ENCODE measurements at places on chromosomes 12 and 14.

- no peak for ATAC-seq
Observed at GRCh38 chr12:73973486-73973885, 564.1 kb upstream of the ATXN7L3B start.

GRCh38 chr12:117805865-117806264 lies 162.9 kb downstream of the KSR2 start:
- no peak for ATAC-seq

GRCh38 chr12:124279846-124280360 lies 15.0 kb upstream of the RFLNA start:
- peak; percentile 18 for ATAC-seq

DNA sequence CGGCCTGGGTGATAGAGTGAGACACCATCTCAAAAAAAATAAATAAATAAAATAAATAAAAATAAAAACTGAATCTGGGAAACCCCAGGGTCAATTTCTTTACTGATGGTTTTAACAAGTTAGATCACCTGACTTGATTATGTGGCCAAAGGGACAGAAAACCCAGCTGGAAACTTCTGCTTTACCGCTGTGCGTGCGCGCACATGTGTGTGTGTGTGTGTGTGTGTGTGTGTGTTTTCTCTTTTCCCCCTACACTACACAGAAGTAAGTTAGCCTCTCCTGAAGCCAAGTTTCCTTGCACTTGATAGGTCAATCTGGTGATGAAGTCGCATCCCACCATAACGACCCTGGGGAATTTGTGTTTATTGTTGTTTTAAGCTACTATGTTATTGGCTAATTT lies 105.3 kb upstream of the AMN1 start:
- no peak for ATAC-seq

GRCh38 chr12:47164724-47165439 lies 85.1 kb upstream of the AMIGO2 start:
- no peak for ATAC-seq

DNA sequence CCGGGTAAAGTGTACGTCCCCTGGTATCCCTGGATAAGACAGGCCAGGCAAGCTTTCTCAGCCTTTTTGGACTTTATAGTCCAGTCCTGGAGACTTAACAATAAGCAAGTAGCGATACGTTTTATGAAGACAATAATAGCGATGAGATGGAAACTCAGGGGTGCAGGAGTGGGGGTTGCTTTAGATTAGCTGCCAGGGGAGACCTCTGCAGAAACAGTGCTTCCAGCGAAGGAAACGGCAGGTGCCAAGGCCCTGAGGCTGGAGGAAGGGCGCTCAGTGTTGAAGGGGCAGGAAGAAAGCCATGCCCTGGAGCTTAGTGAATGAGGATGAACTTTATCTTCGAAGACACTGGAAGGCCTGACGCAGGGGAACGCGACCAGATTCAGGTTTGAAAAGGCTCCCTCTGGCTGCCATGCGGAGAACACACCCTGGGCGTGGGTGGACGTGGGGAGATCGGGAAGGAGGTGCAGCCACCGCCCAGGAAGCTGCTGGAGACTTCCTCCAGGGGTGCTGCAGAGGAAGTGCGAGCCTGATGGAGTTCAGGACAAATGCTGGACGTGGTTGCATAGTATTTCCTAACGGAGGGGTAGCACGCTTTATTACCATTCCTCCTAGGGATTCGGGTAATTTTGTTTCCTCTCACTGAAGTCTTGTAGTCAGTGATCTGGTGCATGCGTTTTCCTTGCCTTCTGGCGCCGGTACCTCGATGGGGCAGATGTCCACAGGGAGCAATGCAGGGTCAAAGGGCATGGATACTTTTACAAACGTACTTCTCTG lies 26.1 kb upstream of the UBC start:
- ATAC-seq: peak; percentile 73

GRCh38 chr14:84228702-84229101 lies 1301.2 kb upstream of the FLRT2 start:
- no peak for ATAC-seq

- peak; percentile 48 for ATAC-seq
Observed at GRCh38 chr14:70171726-70172125, 17.0 kb downstream of the SLC8A3 start.

GRCh38 chr14:79734656-79735055 lies 476.6 kb downstream of the DIO2 start:
- no peak for ATAC-seq

- peak; percentile 80 for ATAC-seq
Observed at GRCh38 chr14:90903101-90903500, 86.9 kb upstream of the TTC7B start.

DNA sequence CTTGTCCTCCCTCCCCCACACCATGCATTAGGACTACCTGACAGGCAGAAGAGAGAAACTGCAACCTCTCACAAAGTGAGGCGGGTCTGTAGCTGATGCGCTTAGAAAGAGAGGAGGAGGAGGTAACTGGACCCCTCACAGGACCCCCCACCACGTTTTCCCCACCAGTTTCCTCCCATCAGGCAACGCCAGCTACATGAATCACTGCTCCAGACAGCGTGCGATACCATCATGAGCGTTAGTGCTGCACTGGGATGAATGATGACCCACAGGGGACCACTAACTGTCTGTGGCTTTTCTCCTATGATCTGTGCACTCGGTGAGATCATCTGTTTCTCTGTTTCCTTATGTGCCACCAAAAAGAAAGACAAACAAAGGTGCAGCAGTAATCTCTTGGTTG lies 77.7 kb downstream of the KCNK10 start:
- ATAC-seq: no peak

GRCh38 chr14:52862632-52863333 lies 71.4 kb upstream of the GNPNAT1 start:
- no peak for ATAC-seq

DNA sequence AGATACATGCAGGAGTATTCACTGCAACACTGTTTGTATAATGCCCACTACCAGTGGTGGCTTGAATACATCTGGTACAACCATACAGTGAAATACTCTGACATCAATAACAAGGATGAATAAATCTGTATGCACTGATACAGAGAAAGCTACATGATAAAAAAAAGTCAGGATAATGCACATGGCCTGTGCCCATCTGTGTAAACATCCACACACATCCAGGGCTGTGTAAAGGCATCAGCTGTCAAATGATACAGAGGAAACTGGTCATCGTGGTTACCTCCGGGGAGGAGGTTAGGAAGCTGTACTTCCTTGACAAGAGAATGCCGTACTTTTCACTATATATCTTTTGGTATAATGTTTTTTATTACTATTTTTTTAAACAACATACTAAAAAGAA lies 176.6 kb downstream of the FOXN3 start:
- no peak for ATAC-seq

- no peak for ATAC-seq
Observed at GRCh38 chr14:50489851-50490250, 42.5 kb downstream of the MAP4K5 start.

DNA sequence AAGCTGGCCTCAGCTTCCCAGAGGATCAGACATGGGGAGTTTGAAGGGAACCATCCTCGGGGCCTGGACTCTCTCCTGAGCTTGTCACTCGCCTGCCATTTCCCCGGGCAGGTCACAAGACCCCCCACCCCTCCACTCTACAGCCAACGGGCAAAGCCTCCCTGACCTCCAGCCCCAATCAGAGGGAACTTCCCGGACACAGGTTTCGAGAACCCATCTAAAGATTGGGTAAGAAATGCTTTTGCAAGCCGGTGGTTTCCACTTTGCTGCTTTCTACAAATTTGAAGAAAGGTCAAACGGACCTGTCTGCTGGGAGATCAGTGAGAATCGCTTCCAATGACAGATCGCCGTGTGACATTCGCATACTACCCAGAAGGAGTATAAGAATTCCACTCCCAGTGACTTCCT lies 89.6 kb downstream of the SCARB1 start:
- ATAC-seq: peak; percentile 72

- ATAC-seq: peak; percentile 85
Observed at GRCh38 chr12:32558903-32559302, 120.2 kb upstream of the DNM1L start.

- ATAC-seq: no peak
Observed at GRCh38 chr14:35341751-35342488, 49.7 kb downstream of the PSMA6 start.

- ATAC-seq: no peak
Observed at GRCh38 chr12:56900583-56900982, 33.6 kb downstream of the SDR9C7 start.

DNA sequence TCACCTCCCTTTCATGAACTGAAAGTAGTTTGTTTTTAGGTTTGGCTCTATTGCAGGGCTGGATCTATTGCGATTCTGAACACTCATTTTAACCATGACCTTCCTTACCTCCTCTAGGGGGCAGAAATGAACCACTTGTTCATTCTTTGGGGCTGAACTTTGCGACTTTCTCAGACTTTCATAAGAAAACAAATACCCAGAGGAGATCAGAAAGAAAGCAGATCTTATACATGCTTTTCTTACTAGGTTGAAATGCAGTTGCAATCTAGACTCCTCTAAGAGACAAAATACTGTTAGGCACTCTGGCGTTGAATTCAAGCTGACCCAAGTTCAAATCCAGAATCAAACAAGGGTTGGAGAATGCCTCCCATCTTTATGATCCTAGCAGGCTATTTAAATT lies 32.6 kb upstream of the PLEKHG3 start:
- no peak for ATAC-seq

DNA sequence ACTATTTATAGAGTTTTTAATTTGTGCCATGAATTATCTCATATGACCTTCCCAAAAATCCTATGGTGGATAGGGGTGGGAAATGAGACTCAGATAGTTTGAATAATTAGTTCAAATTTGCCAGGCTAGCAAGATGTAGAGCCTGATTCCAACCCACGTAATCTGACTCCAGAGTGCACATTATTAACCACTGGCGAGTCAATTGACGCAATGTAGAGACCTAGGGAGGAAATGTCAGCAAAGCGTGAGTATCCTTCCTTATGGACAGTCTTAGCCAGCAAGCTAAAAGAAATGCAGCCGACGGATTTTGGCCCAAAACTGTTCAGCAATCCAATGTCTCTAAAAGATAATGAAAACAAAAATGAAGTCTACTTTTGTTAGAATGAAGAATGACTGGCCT lies 193.3 kb upstream of the KRR1 start:
- no peak for ATAC-seq

DNA sequence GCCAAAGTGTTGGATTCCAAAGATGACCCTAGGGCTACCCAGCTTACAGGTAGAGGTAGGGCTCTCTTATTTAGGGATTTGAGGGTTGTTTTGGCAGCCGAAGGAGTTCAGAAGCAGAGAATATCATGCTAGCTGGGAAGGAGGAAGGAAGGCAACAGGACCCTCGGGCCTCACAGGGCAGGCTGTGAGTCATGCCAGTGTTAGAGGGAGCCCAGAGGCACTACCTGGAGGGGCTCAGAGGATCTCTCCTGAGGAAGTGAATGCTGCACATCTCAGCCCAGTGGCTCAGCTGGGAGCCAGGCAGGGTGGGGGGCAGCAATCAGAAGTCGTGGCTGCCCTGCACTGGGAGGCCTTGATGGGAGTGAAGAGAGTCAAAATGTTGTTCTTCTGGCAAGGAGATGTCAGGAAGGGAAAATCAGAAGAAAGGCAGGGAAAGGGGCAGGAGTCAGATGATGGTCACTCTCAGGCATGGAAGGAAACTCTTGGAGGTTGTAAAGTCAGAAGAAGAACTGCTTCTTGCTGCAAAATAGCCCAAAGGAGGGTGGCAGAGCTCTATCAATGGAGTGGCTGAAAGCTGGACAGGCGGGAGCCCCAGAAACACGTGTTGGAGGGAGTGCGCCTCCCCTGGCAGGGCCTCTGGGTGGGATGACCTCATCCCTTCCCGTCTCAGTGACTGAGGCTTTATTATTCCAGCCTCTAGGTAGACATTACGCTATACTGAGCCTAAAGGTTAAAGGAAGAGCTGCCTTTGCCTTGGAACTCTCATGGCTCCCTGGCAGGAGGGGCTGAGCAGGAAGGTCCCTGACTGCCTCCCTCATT lies 141.3 kb downstream of the SMOC1 start:
- no peak for ATAC-seq

DNA sequence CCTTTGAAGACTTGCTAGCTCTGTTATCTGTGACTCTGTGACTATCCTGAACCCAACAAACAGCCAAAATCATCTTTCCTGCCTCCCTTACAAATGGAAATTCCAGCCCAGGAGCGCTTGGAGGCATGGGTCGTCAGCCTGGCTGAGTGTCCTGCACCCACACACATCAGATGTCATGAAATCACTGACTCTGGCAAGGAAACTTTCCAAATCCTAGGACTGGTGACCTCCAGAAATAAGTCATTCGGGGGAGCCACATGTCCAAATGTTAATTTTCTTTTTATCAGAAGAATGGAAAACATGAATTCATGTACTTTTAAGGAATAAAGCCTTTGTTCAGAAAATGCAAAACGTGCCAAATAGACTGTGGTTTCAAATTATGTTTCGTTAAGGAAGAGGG lies 96.3 kb upstream of the EVL start:
- no peak for ATAC-seq

DNA sequence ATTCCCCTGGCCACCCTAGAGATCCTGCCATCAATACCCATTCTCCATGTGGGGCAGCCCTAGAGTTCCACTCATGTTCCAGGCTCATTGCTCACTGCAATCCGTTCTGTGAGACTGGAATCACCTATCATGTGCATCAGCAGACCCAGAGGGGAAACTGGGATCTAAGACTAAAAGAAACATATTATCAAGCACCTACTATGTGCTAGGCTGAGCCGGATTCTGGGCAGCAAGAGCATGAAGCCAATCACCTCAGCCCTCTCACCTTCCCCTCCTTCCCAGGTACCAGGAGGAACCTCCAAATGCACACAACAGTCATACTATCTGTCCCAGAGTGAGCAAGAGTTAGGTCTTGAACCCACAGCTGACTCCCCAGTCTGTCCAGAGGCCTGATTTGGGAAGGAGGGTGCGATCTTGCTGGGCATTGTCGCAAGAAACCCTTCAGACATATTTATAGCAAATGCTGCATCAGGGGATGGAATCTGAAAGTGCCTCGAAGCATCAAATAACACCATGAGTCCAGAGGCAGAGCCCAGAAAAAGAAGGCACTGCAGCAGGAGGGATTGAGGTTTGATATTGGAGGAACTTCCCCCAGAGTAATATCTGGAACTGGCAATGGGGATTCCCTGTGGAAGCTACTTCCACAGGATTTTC lies 6.7 kb upstream of the CACNB3 start:
- ATAC-seq: no peak

GRCh38 chr14:40682131-40682913 lies 924.4 kb upstream of the LRFN5 start:
- no peak for ATAC-seq

DNA sequence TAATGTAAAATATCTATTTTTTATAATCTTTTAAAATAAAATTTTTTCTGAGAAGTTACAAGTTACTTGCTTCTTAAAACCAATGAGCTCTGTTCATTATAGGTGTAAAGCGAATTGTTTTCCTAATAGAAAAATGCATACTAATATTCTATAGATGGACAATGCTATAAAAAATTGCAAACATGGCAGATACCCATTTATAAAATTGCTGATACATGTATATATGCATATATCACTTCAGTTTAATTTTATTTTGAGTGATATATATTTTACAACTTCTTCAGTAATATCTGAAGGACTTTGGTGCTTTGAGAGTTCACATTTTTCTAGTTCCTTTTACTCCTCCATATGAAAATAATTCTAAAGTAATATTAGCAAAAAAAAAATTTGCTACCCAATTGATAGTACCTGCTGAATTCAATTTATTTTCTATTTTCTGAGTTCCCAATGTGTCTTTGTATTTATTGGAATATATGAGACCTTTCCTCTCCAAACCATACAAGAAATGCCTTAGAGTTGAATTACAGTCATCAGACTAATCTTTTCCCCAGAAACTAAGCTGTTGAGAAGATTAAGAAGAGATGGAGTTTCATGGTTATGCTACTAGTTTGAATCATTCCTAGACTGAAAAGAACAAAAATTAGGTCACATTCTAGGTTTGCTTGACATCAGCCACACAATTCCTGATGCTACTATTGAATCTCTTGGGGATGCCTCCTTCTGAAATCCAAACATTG lies 1937.5 kb upstream of the SEL1L start:
- no peak for ATAC-seq

- ATAC-seq: no peak
Observed at GRCh38 chr14:52458721-52459085, 93.6 kb downstream of the TXNDC16 start.

Measured in stimulated activated memory B cell treated with anti-CD40 and anti-IgM and Interleukin-4, amounts not matched to agents 10 μg/mL and 1 μg/mL and 100 μg/mL, for 72 hours (primary cell).